ENCODE measurements at places on chromosomes 16 and 17. TPM values are rescaled to one million over a fixed set of nuclear protein-coding genes. Genes with fewer than 3 reads are reported as not detected.
A peak's percentile ranks its signal among the peaks of the same experiment; 100 is the strongest.

ACSM2A gene
- total RNA-seq, result not detected

ZNF771 gene
- total RNA-seq, result 16.3 TPM

RNU2-1 gene
- 10,056 TPM for total RNA-seq

BRICD5 gene
- 21.1 TPM for total RNA-seq

SLC4A1 gene
- total RNA-seq, result not detected

OSBPL7 gene
- total RNA-seq, result 28.0 TPM

TMEM88 gene
- 13.6 TPM for total RNA-seq

GHDC gene
- total RNA-seq, result 7.2 TPM

ORC6 gene
- total RNA-seq, result 22.4 TPM

KRT17 gene
- not detected for total RNA-seq

- no peak for DNase-seq
Measured at GRCh38 chr17:68562736-68563135, 38.4 kb downstream of the FAM20A start.

DNA sequence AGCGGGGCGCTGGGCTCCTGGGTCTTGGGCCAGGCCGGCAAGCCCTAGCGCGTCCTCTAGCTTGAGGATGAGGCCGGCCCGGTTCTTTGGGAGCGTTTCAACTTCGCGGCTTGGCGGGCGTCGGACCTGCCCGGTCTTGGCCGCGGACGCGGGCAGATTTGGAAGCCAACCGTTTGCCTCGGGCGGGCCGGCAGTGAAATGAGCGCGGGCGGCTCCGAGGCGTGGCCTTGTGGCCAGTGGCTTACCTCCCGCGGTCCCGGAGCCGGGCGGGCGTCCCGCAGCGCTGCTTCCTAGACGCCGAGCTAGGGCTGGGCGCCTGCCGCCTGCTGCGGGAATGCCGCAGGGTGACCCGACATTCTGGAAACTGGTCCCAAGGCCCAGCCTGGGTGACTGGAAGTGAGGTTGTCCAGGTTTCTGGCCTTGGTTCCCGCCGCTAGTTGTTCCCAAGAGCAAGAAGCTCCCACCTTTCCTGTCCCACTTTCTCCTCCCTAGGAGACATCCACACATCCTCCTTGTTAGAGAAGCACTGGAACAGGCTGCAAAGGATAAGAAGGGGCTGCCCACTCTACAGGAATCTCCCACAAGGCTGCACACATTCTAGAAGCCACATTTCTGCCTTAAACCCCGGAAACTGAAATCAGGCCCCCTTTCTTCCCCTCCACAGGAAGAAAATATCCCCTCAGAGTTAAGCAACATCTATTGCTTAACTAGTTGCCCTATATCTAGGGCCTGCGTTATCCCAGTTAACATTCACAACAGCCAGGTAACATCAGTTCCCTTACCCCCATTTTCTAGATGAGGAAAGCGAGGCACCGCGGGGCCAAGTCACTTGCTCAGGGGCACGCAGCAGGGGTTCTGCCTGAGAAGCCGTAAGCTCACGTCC lies 4.5 kb upstream of the CBX8 start:
- DNase-seq, result no peak

- DNase-seq, result no peak
Measured at GRCh38 chr17:5821803-5822202, 237.5 kb upstream of the NLRP1 start.

DNA sequence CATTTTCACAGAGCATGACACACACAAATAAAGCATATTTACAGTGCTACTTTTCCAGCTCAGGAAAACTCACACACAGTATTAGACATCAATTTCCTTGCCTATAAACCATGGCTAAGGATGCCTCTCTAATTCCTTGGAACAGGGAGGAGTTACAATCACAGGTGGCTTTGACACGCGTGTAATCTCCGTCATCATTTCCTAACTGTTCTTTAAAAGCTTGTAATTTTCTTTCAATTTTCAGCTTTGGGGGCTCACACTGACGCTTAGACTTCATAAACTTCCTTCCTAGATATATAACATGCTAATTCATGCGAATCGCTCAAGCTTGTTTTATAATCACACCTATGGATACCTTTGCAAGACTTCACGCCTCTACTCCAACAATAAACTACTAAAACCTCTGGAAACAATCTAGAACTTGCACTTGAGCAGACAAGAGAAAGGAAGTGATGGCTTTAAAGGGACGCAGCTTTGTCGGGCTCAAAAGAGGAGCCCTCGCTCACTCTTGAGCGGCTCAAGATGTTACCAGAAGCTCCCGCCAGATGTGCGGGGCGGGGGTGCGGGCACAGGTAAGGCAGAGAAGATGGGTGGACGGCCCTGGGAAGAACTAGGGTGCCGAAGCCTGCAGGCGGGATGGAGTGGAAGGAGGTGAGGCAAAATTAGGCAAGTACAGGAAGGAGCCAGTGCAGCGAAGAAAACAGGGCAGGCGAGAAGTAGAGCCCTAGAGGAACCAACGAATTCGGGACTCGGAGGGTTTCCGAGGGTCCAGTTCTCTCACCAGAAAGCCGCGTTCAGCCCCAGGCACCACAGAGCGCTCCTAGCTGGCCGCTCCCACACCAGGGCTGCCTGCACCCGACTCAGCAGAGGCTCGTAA lies 631 bp downstream of the RETREG3 start:
- DNase-seq, result no peak

- DNase-seq, result no peak
Measured at GRCh38 chr17:16158714-16159113, 56.6 kb downstream of the NCOR1 start.

- DNase-seq, result no peak
Measured at GRCh38 chr16:78485188-78485916, 385.9 kb downstream of the WWOX start.

DNA sequence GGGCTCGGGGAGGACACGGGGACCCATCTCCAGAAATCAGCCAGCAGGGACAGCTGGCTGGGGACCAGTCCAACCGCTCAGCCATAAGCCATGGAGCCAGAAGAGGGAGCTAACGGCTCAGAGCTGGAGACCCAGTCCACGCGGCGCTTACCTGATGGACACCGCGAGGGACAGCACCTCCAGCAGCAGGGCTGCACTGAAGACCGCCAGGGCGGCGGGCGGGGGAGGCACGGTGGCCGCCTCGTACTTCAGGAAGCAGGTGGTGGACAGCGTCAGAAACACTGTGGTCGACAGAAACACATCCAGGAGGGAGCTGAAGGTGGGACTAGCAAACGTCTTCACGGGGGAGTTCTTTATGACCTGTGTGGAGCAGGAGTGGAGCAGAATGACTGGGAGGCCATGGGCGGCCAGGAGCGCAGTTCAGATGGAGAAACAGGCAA lies 102.6 kb upstream of the CREBBP start:
- peak; percentile 72 for DNase-seq

- DNase-seq, result no peak
Measured at GRCh38 chr17:39541652-39542051, 66.1 kb downstream of the NEUROD2 start.

GRCh38 chr17:7423679-7424078 lies 1.7 kb upstream of the SPEM2 start:
- DNase-seq, result no peak

GRCh38 chr16:566475-567372 lies at the start of gene NHLRC4:
NHLRC4 (plus strand) TSS chr16:567005; CDS start chr16:568048, 1,043 bp downstream.
- DNase-seq, result peak; percentile 40

DNA sequence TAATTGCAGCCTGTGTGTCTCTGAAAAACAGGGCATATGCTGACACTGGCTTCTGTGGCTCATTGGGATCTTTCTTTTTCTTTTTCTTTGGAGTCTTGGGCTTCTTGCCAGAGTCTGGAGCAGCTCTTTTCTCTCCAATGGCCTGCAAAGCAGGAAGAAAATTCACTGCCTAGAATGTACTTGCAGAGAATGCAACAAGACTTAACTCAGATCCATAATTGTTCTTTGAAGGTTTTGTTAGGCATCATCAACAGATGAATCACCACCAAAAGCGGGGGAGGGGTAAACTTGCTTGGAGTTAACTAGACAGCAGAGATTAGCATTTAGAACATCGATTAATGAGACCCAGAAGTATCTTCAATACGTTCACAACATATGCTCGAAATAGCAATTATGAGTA lies 100.9 kb downstream of the TOX3 start:
- DNase-seq, result no peak

DNA sequence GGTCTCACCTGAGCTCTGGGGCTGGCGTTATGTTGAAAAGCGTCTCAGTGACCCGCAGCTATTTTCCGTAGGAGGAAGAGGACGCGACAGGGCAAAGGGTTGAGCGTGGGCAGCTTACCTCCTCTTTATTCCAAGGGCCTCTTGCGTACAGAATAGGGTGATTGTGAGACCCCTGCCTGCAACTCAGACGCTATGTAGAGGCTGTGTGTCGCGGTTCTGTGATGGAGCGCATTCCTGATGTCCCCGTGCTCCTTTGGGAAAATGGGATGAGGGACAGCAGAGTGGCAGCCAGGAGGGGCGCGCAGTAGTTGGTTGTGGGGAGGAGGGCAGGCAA lies 531 bp upstream of the CDH8 start:
- no peak for DNase-seq

GRCh38 chr16:11012841-11013240 lies 68.5 kb downstream of the CLEC16A start:
- DNase-seq, result no peak

DNA sequence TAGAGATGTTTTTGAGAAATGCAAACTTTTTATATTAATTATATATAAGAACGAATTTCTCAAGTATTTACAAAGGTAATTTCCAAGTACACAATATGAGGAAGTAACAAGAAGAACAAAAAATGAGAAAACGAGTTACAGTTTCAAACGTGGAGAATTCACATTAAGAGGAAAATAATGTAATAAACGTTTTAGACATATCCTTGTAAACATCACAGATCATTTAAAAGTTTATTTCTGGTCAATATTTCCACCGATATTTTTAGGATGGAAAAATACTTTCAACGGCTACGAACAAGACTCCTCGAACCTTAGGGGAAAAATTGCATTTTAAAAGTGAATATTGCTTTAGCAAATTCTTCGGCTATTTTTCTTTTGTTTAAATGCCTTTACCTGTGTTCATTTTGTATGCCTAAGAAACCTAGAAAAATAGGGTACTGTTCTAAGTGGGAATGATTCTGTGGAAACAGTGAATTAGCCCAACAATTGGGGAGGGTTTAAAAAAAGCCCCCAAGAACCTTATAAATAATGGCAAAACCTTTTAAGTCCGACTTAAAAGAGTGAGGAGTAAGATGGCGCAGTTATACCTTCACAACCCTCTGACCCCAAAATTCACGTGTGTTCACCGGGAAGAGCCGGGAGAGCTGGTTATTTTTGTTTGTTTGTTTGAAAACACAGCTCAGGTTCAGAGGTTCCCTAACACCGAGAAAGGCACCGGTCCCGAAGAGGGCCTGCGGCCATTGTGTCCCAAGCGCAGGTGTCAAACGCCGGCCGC lies 3.3 kb downstream of the HNF1B start:
- DNase-seq, result no peak

DNA sequence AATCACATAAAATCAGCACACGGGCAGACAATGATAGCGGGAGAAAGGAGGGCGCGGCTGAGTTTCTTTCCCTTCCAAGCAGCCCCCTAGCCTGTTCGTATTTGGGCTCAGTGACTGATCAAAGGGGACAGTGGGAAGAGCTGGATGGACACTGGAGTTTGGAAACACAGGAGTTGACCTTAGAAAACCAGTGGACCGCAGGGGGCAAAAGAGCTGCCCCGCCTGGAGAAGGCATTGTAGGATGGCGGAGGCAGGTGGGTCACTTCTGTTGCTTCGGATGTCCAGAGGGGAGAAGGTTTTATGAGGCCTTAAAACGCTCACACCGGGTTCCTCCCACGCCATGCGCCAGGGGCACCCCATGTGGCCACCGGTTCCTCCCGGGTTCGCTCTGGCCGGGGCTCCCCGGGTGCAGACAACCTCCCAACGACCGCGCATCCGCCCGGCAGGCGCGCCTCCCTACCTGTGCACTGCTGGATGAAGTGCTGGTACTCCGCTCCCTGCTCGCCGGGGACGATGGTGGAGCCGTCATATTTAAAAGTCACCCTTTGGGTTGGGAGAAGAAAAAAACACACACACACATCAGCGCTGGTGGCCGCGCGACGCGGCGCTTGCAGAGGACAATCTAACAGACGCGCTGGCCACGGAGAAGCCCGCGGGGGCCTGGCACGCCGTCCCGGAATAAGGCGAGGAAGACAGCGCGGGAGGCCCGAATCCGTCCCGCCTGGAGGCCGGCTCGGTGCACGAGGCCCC lies 662 bp downstream of the COTL1 start:
- no peak for DNase-seq

- no peak for DNase-seq
Measured at GRCh38 chr16:85603203-85603755, 9.8 kb upstream of the GSE1 start.

DNA sequence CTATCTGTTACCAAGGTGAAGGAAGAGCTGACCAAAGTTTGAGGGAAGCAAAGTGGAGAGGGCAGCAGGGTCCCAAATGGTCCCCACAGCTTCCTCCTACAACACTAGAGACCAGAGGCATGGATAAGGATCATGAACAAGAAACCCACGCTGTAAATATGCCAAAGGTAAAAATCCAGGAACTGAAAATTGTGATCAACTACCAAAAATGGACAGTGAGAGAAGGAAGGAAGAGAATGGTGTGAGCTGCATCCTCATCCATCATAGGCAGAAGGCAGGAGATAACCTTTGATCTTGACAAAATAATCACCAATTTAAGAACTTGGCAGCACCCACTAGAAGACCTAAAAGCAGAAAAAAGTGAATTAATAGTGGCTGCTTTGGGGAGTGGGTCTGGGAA lies 66.2 kb downstream of the CYTH1 start:
- no peak for DNase-seq

GRCh38 chr16:56311208-56312027 lies 113.9 kb downstream of the AMFR start:
- no peak for DNase-seq

DNA sequence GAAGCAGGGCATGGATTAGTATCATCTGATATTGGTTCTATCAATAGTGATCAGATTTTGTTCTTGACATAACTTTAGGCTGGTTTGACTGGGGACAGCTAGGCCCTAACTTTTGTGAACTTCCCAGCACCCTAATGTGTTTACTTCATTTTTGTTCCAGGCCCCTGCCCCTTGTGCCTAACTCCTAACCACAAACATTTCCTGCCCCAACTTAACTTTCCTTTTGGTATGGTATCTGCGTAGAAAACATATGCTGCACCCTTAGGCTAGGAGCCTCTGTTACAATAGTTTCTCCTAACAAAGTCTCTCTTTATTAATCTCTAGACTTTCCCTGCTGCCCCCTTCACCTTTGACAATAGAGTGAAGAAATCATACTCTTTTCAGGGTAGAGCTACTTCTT lies 2.5 kb downstream of the ADPRM start:
- DNase-seq, result no peak

DNA sequence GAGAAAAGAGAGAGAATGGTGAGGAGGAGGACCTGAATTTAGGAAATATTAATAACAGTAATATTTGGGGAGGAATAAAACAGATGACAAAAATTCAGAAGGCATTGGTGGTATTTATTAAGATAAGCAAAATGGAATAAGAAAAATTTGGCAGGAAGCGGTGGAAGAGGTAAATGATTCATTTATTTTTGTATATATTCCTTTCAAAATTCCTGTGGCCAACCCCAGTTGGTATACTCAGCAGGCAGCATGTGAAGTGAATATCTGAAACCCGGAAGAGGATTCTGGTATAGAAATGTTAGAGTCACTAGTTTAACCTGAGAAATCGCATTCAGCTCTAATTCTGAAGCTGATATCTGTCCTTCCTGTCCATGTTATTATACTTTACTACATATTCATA lies 792.0 kb downstream of the KCNJ2 start:
- no peak for DNase-seq
